Bronchial epithelial cell (primary cell): ENCODE measurements at places on chromosomes 3 and 15. TPM values are rescaled to one million over a fixed set of nuclear protein-coding genes. Genes with fewer than 3 reads are reported as not detected.

Gene LIPH
- 1.8 and 5.6 TPM in 2 replicates for total RNA-seq

Gene PAQR5
- total RNA-seq = 0.53 and 3.6 TPM in 2 replicates

Gene ADAMTS9
- 0.26 and 0.77 TPM in 2 replicates for total RNA-seq

Gene ZNF860
- 2.8 and 3.7 TPM in 2 replicates for total RNA-seq

Gene LPCAT4
- 5.6 and 6.1 TPM in 2 replicates for total RNA-seq

Gene TGM5
- under 0.01 and 1.8 TPM in 2 replicates for total RNA-seq

Gene PLA2G4B
- 8.2 and 42.6 TPM in 2 replicates for total RNA-seq

Gene TMEM158
- total RNA-seq = 1.3 and 1.6 TPM in 2 replicates

Gene LRRC58
- total RNA-seq = 20.5 and 21.3 TPM in 2 replicates

Gene RBP2
- not detected in 2 replicates for total RNA-seq

Gene SH2D7
- total RNA-seq = not detected in 2 replicates

Gene CNTN3
- 1.1 and 1.5 TPM in 2 replicates for total RNA-seq

Gene FAM3D
- 5.3 and 32.9 TPM in 2 replicates for total RNA-seq

Gene PAK6
- 11.6 and 11.8 TPM in 2 replicates for total RNA-seq

Gene DNASE1L3
- 2.3 TPM in 1 of 2 replicates, not detected in the other for total RNA-seq

Gene TUSC7
- total RNA-seq = not detected in 2 replicates

Gene CILP
- total RNA-seq = under 0.01 TPM in 2 replicates

Gene CRABP1
- total RNA-seq = not detected in 2 replicates

Gene SRGAP3
- total RNA-seq = 16.5 and 30.5 TPM in 2 replicates

Gene CHDH
- total RNA-seq = under 0.01 and 0.13 TPM in 2 replicates

Gene CMTM7
- total RNA-seq = 3.1 and 5.8 TPM in 2 replicates

Gene ACTRT3
- total RNA-seq = 0.64 and 1.1 TPM in 2 replicates

Gene FBXW12
- total RNA-seq = not detected in 2 replicates

Gene CYP1A2
- total RNA-seq = not detected in 2 replicates

Gene CHRFAM7A
- total RNA-seq = under 0.01 and 0.51 TPM in 2 replicates

Gene IRAK2
- 4.7 and 5.5 TPM in 2 replicates for total RNA-seq

Gene MGLL
- 25.5 and 47.9 TPM in 2 replicates for total RNA-seq

Gene LINGO1
- not detected in 2 replicates for total RNA-seq

Gene GALNT15
- total RNA-seq = 0.53 TPM in 1 of 2 replicates, not detected in the other

Gene GCSAM
- total RNA-seq = 0.13 and 0.26 TPM in 2 replicates

Gene ZNF620
- 0.38 and 0.53 TPM in 2 replicates for total RNA-seq

Gene MRPS25
- total RNA-seq = 11.1 and 19.3 TPM in 2 replicates

Gene UPK1B
- total RNA-seq = 25.0 and 55.2 TPM in 2 replicates

Gene ECE2
- total RNA-seq = not detected in 2 replicates

Gene MYH15
- total RNA-seq = under 0.01 TPM in 2 replicates
